ENCODE measurements at places on chromosomes 12 and 14. TPM values are rescaled to one million over a fixed set of nuclear protein-coding genes. Genes with fewer than 3 reads are reported as not detected.

Gene CIROP
- total RNA-seq = not detected

Gene CPNE6
- total RNA-seq = not detected

Gene SLC6A12
- not detected for total RNA-seq

Gene GPRC5D
- total RNA-seq = not detected

GRCh38 chr12:132248453-132249167, 80.8 kb downstream of the GALNT9 start:
- no peaks in the 10 kb centered on the region for H3K4me1 ChIP-seq
- no peak for DNase-seq
- H3K27me3 ChIP-seq = peaks cover 46% of the 10 kb centered on the region
- H3K4me3 ChIP-seq = no peak overlapping the region

DNA sequence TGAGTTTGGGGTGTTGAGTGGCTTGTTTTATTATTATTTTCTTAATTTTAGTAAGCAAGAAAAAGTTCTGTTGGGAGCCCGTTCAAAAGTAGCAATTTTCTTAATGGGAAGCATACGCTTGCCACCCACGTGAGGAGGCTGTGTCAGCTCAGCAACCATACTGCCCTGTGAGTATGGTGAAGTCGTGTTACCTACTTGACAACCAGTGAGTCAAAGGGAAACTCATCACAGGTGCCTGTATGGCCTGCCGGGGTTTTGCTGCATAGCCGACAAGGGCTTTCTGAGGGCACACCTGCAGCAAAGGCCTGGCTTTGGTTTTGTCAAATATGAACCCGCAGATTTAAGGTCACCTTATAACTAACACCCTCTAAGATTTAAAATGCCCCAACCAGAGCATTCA, 31.1 kb downstream of the PITPNM2 start:
- DNase-seq = no peak
- H3K27ac ChIP-seq = no peak overlapping the region
- H3K4me1 ChIP-seq = peaks cover 2% of the 10 kb centered on the region
- H3K27me3 ChIP-seq = no peaks in the 10 kb centered on the region
- H3K36me3 ChIP-seq = no peaks in the 10 kb centered on the region
- no peak overlapping the region for H3K4me3 ChIP-seq

DNA sequence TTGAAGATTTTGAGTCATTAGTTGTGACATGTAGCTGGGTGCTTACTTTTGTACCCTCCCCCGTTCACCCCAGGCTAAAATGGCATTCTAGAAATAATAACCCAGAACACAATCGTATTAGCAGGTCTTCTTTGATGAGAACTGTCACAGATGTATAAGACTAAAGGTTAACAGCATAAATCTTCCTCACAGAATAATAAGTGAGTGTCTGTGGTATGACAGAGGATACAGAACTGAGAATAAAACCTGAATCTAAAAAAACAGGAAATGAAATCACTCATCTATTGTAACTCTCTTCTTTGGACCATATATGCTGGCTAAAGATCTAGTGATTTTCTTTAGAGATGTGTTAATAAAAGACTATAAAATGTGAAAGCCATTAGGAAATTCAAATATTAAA, 746.6 kb downstream of the LRFN5 start:
- no peaks in the 10 kb centered on the region for H3K27me3 ChIP-seq
- H3K27ac ChIP-seq = no peak overlapping the region
- DNase-seq = no peak
- H3K4me3 ChIP-seq = no peak overlapping the region
- H3K36me3 ChIP-seq = no peaks in the 10 kb centered on the region

DNA sequence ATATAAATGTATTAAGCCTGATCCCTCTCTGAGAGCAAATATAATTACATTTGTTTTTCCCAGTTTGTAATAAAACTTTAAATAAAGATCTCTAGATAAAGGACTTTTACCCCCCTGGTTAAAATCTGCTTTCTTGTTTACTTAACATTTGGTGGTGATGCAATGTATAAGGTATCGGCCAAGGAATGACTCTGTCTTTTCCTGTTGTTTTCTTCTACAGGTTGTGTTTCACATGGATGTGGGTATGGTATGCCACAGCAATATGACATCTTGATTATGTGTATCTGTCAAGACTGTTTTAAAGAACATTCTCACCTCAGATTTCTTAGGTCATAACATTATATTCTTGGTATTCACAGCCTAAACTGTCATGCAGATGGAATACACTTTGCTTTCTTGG, 210.6 kb upstream of the NOVA1 start:
- H3K4me3 ChIP-seq = no peak overlapping the region
- no peaks in the 10 kb centered on the region for H3K36me3 ChIP-seq
- no peak overlapping the region for H3K27ac ChIP-seq
- no peaks in the 10 kb centered on the region for H3K27me3 ChIP-seq

DNA sequence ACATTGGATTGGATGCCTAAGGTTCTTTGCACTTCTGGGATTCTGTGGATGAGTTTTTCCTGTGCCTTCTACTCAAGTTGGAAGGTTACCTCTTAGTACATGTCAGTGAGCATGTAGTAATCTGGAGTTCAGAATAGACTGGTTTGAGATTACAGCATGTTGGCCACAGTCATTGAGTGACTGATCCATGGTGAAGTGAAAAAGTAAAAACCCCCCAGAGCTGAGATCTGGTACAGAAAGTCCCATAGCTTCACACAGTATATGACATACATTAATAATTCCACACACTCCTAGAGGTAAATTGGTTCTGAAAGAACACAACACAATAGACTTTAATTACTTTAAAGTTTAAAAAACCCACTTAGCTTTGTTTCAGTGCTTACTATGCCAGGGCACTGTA, 11.9 kb upstream of the CCND2 start:
- no peaks in the 10 kb centered on the region for H3K4me1 ChIP-seq
- no peak overlapping the region for H3K4me3 ChIP-seq
- no peak overlapping the region for H3K27ac ChIP-seq

Data from mesothelial cell of epicardium (in vitro differentiated cells).